ENCODE measurements at places on chromosomes 6 and 20.

- no peak for DNase-seq
These were observed 11.9 kb downstream of the CD40 start for GRCh38 chr20:46129955-46130481.

DNA sequence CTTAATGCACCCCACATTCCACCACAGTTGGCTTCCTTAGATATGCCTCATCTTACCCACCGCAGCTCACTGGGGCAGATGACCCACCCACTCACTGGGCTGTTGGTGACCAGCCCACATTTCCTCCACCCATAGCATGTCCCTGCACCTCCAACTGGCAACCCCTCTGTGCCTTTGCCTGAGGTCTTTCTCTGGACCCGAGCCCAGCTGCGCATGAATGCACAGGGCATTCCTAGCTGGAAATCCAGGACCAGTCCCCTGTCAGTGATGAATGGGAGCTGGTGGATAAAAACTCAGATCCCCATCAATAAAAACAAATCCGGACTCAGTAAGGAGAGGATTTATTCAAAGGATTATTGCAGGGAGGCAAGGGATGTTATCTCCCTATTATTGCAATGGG, 75.0 kb downstream of the ISM1 start:
- DNase-seq: no peak

DNA sequence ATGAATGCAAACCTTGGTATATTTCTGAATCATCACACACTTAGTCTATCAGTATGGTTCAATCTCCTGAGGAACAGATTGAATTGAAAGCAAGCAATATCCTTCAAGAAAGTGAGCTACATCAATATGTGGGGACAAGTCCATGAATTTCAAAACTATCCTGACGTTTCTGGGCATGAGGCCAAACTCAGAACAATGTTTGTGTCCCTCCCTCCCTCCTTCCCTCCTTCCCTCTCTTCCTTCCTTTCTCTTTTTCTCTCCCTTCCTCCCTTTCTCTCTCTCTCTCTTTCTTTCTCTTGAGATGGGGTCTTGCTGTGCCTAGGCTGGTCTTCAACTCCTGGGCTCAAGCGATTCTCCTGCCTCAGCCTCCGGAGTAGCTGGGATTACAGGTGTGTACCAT, 27.9 kb upstream of the SYNCRIP start:
- DNase-seq: no peak

DNA sequence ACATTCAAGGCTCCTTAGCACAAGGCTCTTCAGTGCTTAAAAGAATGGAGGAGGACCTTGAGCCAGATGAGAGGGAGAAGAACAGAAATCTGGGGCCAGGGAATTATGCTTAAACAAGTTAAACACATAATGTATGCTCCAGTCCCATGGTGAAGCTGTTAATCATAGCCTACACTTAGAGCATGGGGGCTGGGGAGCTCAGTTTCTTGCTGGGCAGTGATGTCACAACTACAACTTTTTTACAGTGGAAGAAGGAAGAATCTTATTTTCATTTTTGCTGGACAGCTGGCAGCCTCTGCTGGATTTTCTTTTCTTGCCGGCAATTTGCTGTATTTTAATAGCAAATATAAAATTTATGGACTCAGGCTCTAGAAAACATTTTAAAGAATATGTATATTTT, 432.5 kb downstream of the CD109 start:
- no peak for DNase-seq

DNA sequence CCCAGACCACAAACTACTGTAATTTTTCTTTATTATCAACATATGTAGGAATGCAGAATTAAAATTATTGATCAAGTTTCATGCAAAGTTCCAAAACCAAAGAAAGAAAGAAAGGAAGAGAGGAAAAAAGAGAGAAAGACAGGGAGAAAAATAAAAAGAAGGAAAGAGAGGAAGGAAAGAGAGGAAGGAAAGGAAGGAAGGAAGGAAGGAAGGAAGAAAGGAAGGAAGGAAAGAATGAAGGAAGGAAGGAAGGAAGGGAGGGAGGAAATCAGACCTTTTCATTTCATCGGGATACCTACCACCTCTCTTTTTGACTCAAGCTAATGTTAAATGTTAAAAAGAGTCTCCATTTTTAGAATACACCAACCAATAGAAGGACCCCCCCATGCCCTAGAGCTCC, 31.9 kb downstream of the DCDC2 start:
- DNase-seq: no peak

GRCh38 chr6:33298773-33299236, at the start of gene RGL2:
TSS of gene RGL2 (minus strand) at chr6:33298942. CDS start at chr6:33298610, 332 bp downstream.
- DNase-seq: peak; percentile 83

DNA sequence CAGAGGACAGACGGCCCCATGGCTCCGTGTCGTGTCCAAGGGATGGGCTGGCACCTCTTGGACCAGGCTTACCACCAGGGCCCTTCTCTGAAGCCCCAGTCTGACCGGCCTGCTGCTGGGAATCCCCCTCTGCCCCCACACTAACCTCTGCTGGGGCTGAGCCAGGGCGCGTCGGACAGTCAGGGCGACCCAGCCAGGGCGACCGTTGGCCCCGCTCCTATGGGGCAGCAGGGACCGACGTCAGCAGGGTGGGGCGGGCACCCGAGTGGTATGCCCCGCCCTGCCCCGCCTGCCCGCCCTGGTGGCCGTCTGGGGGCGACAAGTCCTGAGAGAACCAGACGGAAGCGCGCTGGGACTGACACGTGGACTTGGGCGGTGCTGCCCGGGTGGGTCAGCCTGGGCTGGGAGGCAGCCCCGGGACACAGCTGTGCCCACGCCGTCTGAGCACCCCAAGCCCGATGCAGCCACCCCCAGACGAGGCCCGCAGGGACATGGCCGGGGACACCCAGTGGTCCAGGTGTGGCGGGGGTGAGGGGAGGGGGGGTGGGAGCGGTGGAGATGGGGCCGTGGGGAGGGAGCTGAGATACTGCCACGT, at the start of gene SLC17A9:
SLC17A9 (plus strand) TSS at position 337 of the 595 bp plus-strand sequence; CDS start at position 459, 122 bp downstream.
- no peak for DNase-seq

GRCh38 chr6:169190144-169190584, 63.5 kb downstream of the THBS2 start:
- no peak for DNase-seq

GRCh38 chr6:15322781-15323536, 77.1 kb downstream of the JARID2 start:
- no peak for DNase-seq

Data from midbrain (tissue), 1 donor.